ENCODE measurements at places on chromosomes 13 and 19.

- no peak for DNase-seq
These were observed 20.5 kb downstream of the IQCN start for GRCh38 chr19:18253716-18254115.

- no peak for DNase-seq
These were observed 33.0 kb upstream of the VSTM2B start for GRCh38 chr19:29492769-29493168.

DNA sequence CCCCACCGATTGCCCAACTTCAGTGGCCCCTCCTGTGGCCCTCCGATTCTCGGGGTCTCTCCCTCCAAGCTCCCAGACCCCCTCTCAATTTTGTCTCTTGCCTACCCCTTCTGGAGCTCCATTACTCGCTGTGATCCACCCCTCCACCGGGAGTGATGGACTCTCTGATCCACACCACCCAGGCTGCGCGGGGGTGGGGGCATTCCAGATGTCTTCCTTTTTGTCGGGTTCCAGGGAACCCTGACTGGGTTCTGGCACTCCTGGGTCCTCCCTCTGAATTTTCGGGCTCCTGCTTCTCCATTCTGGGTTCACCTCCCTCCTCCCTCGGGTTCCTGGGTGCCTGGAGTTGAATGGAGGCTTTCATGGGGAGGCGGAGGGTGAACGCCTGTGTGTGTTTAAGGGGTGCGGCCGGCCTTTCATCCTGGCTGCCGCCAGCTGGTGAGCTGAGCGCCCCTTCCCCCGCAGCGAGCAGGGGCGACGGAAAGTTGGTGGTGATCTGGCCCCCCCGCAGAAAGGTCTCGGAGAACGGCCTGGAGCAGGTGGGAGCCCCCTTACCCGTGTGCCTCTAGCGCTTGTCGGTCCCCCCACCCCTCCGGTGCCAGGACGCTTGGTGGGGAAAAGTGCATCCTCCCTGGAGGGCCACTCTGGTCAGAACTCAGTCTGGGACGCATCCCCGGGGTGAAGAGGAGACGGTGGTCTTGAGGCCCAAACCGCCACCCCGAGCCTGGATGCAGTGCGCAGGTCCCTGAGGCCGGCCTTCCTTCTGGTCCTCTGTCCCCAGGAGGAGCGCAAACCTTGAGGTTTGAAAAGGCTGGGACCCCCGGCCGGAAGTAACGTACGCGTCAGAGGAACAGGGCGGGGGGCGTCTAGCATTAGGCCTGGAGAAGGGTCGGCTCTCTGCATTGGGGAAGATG, 1.6 kb downstream of the MISP3 start:
- no peak for DNase-seq

GRCh38 chr13:91773591-91774227, 375.3 kb downstream of the GPC5 start:
- no peak for DNase-seq

GRCh38 chr13:23793711-23794110, 95.5 kb downstream of the MIPEP start:
- DNase-seq = no peak

All from T-helper 17 cell (primary cell).